ENCODE measurements at places on chromosomes 5 and 9. TPM values are rescaled to one million over a fixed set of nuclear protein-coding genes. Genes with fewer than 3 reads are reported as not detected.

- DNase-seq, result no peak
Measured at GRCh38 chr9:119033596-119033995, 335.6 kb downstream of the BRINP1 start.

HAND1 gene
- not detected for total RNA-seq

LIX1 gene
- 0.14 TPM for total RNA-seq

CDKN2B gene
- total RNA-seq, result not detected

GRCh38 chr9:116360016-116360415, 206.4 kb downstream of the PAPPA start:
- DNase-seq, result no peak

TTF1 gene
- total RNA-seq, result 14.5 TPM

- no peak for DNase-seq
Measured at GRCh38 chr9:136023410-136024225, 62.4 kb upstream of the UBAC1 start.

GRCh38 chr9:35540315-35540714, 50.4 kb downstream of the RUSC2 start:
- no peak for DNase-seq

ZNF462 gene
- total RNA-seq, result 34.7 TPM

HAPLN1 gene
- total RNA-seq, result 3.3 TPM

IFNK gene
- not detected for total RNA-seq

GOLM1 gene
- 24.3 TPM for total RNA-seq

All from H7 (cell line).